ENCODE measurements at places on chromosomes 13 and 19. TPM values are rescaled to one million over a fixed set of nuclear protein-coding genes. Genes with fewer than 3 reads are reported as not detected.

- DNase-seq, result no peak
Measured at GRCh38 chr19:4297901-4298809, 4.0 kb downstream of the TMIGD2 start.

DNA sequence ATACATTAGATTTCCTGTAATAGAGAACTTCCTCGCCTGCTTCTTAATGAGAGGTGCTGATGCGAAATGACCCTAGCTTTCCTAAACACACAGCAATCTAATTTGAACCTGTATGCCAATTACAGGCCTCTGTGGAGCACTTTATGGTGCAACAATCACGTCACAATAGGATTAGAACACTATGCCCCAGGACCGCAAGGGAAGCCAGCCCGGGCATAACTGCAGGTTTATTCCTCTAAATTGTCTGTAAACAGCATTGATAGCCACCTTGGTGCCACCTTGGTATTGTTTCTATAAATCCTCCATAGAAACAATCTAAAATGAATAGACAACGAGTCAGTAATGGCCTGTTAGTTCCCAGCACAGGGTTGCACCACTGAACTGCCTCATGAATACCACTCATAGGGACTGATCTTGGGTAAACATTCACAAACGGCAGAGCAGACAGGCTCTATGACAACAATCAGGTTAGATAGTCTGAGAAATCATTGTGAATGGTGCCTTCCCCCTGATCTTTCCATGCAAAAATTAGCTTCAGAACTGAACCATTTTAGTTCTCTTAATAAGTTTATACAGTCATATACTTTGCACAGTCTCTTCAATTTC lies 182.5 kb upstream of the OBI1 start:
- DNase-seq, result no peak

GRCh38 chr13:30572859-30573275 lies 44.9 kb upstream of the USPL1 start:
- DNase-seq, result no peak

DNA sequence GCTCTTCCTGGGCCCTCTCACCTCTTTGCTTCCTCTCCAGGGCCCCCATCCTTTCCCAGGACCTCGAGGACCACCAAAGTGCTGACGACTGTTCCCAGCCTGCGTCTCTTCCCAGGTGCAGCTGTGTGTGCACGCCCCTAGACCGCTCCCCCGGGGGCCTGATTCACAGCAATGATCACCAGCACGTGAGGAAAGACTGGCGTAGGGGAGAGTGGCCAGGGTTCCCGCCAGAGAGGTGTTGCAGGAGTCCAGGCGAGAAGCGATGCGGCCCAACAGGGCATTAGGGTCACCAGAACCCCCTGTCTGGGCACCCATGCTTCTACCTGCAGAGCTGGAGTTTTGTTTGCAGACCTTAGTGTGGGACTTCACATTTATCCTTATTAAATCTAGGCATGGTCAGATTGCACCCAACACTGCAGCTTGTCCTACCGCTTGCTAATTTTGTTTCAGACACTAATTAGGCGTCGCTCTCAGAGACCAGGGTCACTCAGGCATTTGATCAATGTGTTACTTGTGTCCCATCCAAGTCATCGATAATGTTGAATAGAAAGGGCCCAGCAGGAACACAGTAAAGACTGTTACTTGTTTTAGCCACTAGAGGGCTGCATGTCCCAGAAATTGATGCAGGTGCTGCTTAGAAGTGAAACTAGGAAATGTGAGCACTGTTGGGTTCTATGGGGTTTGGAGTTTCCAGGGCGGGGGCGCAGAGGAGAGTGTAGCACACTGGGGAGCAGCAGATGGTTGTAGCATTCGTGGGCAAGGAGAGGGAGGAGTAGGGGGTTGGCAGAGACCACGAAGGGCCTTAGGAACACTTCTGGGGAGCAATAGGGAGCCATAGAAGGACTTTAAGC lies 53.2 kb downstream of the CDADC1 start:
- DNase-seq, result peak; percentile 28

The KIR3DL2 gene
- not detected for total RNA-seq

The SCAMP4 gene
- total RNA-seq, result 79.9 TPM

The PLIN5 gene
- 4.8 TPM for total RNA-seq
